Adipose tissue (tissue), 3 donors: ENCODE measurements at places on chromosomes 6 and 20. TPM values are rescaled to one million over a fixed set of nuclear protein-coding genes. Genes with fewer than 3 reads are reported as not detected.

The SLC16A10 gene
- polyA plus RNA-seq: 3.4 TPM

The CABLES2 gene
- polyA plus RNA-seq: 1.6 TPM

The GDAP1L1 gene
- polyA plus RNA-seq: 0.10 TPM

The GHRH gene
- polyA plus RNA-seq: not detected

The NR2E1 gene
- polyA plus RNA-seq: 0.02 TPM

The PAK5 gene
- not detected for polyA plus RNA-seq

The FAM50B gene
- polyA plus RNA-seq: 7.3 TPM

The TXLNB gene
- polyA plus RNA-seq: 0.67 TPM

The SPATS1 gene
- polyA plus RNA-seq: not detected
